ENCODE measurements at places on chromosomes 6 and 20.
A peak's percentile ranks its signal among the peaks of the same experiment; 100 is the strongest.

- DNase-seq = no peak
These were observed 99.3 kb upstream of the MRPS10 start for GRCh38 chr6:42316981-42317380.

DNA sequence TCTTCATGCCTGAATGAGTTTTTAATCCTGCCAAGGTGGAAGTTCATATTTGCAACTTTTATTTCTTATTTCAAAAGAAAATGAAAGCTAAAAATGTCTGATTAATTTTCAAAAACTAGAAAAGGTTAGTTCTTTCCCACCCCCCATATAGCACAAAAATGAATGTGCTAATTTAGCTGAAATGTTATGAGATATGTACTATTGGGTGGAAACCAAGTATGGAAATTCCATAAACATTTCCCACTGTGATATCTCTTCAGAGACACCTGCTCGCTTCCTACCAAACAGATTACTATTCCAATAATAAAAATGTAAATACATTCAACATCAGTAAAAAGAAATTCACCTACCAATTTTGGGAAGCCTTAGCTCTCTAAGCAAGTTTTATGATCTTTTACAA lies 678.6 kb upstream of the ID4 start:
- DNase-seq = no peak

- DNase-seq = peak; percentile 51
These were observed 167.1 kb downstream of the LAMA2 start for GRCh38 chr6:129050086-129050485.

DNA sequence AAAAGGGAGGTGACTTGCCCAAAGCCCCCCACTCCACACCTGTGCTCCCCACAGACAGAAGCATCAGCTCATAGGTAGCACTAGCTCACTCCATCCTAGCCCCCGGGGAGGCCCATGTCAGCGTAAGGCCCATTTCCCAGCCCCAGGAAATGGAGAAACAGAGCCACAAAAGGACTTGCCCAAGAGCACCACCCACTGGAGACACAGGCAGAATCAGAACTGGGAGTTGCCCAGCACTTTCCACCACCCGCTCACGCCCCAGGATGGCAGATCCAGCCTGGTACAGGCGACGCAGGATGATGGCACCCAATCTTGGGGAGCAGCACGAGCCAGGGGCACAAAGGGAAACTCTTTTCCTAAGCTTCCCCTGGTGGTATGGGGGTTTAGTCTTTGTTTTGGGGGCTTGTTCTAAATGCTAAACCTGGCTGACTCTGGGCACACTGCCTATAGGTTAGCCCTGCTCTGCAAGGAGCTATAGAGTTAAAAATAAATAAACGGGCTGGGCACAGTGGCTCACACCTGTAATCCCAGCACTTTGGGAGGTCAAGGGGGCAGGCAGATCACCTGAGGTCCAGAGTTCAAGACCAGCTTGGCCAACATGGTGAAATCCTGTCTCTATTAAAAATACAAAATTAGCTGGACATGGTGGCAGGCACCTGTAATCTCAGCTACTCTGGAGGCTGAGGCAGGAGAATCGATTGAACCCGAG lies 11.8 kb downstream of the C20orf203 start:
- no peak for DNase-seq

DNA sequence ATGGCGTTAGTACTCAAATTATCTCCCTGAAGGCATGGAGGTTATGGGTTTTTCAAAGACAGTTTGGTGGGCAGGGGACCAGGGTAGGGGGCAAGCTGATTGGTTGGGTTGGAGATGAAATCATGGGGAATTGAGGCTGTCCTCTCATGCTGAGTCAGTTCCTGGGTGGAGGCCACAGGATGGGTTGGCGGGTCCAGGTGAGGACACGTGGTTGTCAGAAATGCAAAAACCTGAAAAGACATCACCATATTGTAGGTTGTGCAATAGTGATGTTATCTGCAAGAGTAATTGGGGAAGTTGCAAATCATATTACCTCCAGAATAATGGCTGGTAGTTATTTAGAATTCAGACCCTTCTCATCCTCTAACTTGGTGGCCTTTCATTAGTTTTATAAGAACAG lies 30.1 kb downstream of the GPX6 start:
- no peak for DNase-seq

DNA sequence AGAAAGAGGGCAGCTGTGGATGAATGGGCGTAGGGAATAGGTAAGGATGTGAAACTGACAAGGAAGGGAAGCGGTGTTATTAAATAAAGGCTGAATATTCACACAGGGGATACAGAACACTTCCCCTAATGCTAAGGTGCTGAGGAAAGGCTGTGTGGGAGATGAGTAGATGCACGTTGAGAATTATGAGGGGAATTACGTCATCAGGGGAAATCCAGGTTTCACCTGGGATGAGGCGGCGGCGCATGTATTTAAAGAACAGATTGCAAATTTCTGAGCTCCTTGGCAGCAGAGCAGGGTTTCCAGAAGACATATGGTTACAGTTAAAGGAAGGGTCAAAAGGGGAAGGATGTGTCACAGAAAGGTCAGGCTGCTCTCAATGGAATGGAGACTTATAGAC lies 28.7 kb upstream of the EDN1 start:
- DNase-seq = no peak
